ENCODE measurements at places on chromosomes 6 and 20.

- no peak for DNase-seq
Measured at GRCh38 chr20:44089987-44090674, 96.9 kb downstream of the JPH2 start.

GRCh38 chr6:81938991-81939732, 186.7 kb upstream of the TENT5A start:
- no peak for DNase-seq

GRCh38 chr6:123454448-123454847, 182.3 kb downstream of the TRDN start:
- no peak for DNase-seq

DNA sequence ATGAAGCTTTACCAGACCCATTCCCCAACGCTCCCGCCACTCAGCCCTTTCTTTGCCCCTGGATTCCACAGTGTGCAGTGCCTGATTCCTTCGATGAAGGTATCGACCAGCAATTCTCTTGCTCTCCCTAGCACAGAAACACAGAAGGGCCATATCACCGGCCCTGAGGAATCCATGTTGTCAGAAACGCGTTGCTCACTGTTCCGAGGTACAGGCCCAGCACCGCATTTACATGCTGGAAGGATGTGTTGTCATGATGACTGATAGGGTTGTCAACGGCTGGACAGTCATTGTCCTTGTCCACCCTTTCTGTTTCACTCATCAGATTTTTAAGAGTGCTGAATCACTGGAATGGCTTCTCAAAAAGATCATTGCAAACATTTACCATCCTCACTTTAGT, 57.2 kb upstream of the GPR6 start:
- no peak for DNase-seq

- no peak for DNase-seq
Measured at GRCh38 chr6:34455831-34456230, 10.0 kb upstream of the PACSIN1 start.

GRCh38 chr6:8108759-8109539, 6.6 kb upstream of the EEF1E1 start:
- DNase-seq, result no peak

DNA sequence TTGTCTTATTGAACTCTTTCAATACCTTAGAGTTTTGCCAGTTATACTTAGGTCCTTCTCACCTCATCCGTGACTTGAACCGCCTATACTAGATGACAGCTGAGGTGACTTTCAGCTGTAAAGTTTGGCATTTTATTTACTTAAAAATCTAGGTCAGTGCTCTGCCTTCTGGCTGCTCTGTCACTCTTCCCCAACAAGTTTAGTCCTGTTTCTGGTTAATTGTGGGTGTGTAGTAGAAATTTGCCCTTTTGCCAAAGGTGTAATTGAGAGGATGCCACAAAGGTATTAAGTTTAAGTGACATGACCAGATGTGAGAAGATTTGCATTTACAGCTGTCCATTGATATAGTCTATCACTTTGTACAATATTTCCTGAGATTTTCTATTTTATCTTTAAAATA, 106.2 kb downstream of the FARS2 start:
- no peak for DNase-seq

DNA sequence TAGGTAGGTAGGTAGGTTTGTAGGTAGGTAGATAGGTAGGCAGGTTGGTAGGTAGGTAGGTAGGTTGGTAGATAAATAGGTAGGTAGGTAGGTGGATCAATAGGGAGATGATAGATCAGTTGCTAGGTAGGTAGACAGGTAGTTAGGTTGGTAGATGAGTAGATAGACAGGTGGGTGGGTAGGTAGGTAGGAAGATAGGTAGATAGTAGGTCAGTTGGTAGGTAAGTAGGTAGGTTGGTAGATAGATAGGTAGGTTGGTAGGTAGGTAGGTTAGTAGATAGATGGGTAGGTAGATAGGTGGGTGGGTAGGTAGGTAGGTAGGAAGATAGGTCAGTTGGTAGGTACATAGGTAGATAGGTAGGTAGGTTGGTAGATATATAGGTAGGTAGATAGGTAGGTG, 72.0 kb upstream of the PDE10A start:
- no peak for DNase-seq

GRCh38 chr6:143215363-143215762, 154.7 kb downstream of the AIG1 start:
- DNase-seq, result no peak

GRCh38 chr6:30781395-30781742, 37.0 kb upstream of the IER3 start:
- no peak for DNase-seq

DNA sequence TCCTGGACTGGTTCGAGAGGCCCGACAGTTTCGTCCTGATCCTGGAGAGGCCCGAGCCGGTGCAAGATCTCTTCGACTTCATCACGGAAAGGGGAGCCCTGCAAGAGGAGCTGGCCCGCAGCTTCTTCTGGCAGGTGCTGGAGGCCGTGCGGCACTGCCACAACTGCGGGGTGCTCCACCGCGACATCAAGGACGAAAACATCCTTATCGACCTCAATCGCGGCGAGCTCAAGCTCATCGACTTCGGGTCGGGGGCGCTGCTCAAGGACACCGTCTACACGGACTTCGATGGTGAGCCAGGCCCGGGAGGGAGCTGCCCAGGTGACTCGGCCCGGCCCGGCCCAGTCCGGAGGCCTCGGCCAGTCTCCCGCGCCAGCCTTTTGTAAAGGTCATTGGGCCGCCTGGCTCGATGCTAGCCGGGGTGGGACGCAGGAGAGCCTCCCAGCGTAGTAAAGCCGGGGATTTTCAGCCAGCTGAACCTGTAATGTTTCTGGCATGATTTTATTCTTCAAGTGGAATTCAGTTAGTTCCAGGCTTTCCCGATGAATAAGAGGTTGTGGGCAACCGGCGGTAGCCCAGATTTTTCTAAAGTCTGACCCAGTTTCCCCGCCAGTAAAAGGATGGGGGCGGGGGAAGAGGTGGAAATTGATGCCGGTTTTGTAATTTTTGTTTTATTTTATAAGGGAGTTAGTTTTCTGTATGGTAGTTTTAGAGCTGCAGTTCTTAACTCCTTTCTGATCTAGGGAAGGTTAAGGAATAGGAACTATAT, 1.4 kb downstream of the PIM1 start:
- DNase-seq, result no peak

DNA sequence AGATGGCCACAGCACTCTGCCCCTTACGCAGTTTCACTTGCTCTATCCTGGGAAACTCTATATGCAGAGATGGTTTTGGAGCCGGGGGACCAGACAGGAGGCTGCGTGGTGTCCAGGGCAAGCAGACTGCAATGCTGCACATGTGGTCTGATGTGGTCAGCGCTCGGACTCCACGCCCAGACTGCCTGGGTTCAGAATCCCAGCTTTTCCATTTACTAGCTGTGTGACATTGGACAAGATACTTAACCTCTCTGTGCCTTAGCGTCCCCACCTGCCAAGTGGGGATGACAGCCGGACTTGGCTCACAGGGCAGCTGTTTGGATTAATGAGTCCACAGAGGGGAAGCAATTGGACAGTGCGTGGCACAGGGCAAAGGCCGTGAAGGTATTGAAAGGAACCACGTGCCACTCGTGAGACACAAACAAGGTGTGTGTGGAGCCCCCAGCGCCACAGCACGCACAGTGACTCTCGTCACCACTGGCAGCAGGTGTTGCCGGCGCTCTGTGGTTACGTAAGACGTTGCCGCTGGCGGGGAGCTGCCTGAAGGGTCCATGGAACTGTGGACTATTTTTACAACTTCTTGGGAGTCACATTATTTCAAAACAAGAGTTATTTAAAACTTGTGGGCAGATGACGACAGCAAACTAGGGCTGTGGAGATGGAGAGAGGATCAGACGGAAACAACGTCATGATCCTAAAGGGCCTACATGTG, 201.4 kb downstream of the PREX1 start:
- no peak for DNase-seq

- no peak for DNase-seq
Measured at GRCh38 chr20:2217857-2218539, 77.8 kb upstream of the TGM3 start.

DNA sequence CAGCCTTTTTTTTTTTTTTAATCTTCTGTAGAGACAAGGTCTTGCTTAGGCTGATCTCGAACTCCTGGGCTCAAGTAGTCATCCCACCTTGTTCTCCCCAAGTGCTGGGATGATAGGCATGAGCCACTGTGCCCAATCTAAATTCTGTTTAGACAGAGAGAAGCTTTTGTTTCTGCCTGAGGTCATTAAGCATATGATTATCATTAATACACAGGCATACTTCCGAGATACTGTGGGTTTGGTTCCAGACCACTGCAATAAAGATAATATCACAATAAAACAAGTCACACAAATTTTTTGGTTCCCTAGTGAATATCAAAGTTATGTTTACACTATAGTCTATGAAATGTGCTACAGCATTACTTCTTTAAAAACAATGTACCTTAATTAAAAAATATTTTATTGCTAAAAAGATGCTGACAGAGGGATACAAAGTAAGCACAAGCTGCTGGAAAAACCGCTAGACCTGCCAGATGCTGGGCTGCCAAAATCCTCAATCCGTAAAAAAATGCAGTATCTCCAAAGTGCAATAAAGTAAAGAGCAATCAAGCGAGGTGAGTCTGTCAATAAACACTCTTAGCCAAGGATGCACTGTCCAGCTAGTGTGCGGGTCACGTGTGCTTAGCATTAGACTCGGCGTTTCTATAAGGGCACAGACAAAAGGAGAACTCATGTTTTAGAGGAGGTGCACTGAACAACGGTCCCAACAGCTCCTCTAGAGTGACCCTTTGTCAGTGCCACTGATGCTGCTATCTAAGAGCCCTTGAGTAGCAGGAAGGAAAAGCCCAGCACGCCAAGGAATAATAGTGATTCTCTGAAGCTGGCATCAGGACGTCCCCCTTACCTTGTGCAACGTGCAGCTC, 16.1 kb downstream of the TXNDC5 start:
- no peak for DNase-seq

- DNase-seq, result no peak
Measured at GRCh38 chr6:139567095-139567494, 192.6 kb upstream of the CITED2 start.

GRCh38 chr6:117200067-117200466, 65.3 kb upstream of the VGLL2 start:
- DNase-seq, result no peak

GRCh38 chr6:125363824-125364165, 62.0 kb upstream of the HDDC2 start:
- DNase-seq, result no peak

- no peak for DNase-seq
Measured at GRCh38 chr6:69791065-69791471, 5.7 kb downstream of the LMBRD1 start.

DNA sequence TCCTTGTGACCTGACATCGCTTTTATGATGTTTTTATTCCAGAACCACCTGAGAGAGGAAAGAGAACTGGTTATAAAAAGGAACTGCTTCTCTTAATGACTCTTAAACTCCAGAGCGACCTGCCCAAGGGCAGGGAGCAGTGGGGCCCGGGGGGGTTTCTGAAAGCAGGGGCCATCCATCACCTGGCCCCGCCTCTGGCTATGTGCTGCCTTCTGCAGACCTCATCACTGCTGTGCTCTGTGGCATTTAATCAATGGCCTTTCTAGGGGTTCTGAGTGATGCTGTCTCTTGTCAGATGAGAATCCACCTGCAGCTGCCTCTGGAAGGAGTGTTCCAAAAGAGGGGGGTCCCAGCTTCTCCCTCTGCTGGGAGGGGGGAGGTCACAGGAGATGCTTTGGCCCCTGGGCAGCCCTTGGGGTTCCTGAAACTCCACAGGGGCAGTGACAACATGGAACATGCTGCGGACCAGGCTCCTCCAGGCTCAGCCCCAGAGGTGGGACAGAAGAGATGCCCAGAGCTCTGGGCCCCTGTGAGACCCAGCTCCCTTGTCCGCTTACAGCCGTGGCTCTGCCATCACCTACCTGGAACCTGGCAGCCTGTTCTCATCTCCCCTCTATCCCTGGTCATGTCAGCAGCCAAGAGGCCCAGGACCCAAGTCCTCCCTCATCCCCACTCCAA, 177.1 kb upstream of the SULF2 start:
- DNase-seq, result no peak
